Pons (tissue), 1 donor: ENCODE measurements at places on chromosomes 6 and 20.
A peak's percentile ranks its signal among the peaks of the same experiment; 100 is the strongest.

- no peak for DNase-seq
Measured at GRCh38 chr6:159913375-159913774, 22.6 kb downstream of the MAS1 start.

DNA sequence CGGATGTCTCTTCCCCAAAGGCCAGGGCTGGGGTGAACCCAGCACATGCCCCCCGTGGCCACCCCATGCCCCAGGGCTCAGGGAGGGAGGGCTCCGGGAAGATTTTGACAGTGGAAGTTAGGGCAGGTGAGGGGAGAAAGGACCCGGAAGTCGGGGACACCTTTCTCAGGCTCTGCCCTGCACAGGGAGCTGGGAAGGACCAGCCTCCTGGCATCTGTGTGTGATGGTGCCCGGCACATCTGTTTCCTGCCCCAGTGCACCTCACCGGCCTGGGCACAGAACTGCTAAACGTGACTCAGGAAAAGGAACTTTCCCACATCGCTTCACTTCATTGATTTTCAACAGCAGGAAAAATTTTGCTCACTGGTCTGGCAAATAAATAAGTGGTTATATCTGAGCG, 141.1 kb upstream of the AFDN start:
- no peak for DNase-seq

- no peak for DNase-seq
Measured at GRCh38 chr20:61042506-61043385, 209.3 kb upstream of the CDH4 start.

DNA sequence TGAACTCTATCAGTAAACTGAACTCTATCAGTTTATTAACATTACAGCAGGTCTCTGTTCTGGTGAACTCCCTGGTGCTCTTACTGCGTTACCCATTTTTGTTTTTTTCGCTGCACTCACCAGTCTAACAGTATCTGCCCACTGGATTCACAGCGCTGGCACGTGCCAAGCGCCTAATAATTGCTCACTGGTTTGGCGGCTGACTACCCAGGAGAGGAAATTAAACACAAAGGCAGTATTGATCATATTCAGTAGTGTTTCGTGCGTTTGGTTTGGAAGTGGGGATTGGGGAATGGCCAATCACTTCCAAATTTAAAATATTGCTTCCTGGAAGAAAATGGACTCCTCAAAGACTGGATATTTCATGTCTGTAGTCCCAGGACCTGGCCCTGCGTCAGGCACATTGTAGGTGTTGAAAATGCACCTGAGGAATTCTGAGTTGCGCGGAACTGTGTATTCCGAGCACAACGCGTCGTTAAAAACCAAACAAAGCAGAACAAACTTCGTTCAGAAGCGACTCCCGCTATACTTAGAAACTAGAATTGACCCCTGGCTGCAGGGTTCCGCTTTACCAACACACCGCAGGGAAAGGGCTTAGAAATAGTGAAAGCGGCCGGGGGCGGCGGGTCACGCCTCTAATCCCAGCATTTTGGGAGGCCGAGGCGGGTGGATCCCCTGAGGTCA, 1.1 kb upstream of the RPS12 start:
- peak; percentile 80 for DNase-seq

DNA sequence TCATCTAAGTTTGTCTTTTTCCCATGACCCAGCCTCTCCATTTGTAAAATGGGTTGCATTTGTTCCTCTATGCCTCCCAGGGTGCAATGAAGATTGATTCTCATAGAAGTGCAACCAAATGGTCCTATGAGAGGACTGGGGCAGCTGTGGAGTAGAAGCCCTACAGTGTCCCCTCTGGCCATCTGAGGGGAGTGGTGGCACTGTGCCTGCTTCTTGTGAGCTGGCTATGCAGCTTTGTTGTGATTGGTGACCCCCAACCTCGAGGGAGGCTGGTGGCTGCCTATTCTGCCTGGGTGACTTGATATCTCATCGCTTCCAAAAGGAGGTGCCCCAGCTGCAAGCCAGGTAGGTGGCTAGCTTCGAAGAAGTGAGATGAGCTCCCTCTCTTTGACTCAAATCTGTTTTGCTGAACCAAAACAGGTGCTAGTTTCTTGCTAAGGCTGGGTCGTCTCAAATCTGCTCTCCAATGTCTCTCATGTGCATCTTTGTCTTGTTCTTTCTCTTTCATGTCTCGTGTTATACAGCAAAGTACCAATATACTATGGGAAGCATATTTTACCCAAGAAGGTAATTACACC, 33.9 kb downstream of the TXLNB start:
- DNase-seq, result no peak

DNA sequence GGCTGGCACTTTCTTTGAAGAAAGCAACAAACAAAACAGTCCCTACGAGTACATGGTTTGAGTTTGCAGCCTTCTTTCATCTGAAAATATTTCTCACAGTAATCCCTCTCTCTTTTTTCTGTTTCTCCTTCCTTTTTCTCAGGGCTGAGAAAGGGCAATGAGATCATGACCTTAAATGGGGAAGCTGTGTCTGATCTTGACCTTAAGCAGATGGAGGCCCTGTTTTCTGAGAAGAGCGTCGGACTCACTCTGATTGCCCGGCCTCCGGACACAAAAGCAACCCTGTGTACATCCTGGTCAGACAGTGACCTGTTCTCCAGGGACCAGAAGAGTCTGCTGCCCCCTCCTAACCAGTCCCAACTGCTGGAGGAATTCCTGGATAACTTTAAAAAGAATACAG, 80.7 kb upstream of the CLDN20 start:
- no peak for DNase-seq

GRCh38 chr20:19213946-19214490, 1.6 kb downstream of the SLC24A3 start:
- no peak for DNase-seq

DNA sequence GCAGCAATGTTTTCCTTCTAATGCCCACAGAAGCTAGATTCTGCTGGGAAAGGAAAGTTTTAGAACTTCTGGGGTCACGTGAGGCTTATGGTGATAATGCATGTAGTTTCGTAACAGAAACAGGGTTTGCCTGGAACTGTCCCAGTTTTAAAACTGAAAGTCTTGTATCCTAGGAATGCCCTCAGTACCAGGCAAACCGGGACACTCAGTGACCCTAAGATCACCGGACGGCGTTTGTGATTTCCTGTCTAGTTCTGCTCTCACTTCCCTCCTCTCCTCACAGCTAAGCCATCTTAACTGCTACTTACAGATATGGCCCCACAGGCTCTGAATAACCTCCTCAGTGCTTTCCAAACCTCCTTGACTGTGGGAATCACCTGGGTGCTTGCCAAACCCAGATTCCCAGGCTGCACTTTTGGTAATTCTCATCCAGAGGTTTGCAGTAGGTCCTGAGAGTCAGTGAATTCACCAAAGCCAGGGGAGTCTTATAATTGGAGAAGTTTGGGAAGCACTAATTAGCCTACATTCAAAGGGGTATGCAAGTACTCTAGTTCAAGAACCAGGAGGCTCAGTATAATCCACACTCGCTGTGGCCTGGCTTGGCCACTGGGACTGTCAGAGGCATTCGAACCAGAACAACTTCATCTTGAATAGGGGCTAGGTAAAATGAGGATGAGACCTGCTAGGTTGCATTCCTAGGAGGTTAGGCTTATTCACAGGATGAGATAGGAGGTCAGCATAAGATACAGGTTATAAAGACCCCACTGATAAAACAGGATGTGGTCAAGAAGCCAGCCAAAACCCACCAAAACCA, 231.6 kb upstream of the MYLIP start:
- DNase-seq, result peak; percentile 8

GRCh38 chr20:63445075-63445734, 27.2 kb downstream of the KCNQ2 start:
- DNase-seq, result no peak

DNA sequence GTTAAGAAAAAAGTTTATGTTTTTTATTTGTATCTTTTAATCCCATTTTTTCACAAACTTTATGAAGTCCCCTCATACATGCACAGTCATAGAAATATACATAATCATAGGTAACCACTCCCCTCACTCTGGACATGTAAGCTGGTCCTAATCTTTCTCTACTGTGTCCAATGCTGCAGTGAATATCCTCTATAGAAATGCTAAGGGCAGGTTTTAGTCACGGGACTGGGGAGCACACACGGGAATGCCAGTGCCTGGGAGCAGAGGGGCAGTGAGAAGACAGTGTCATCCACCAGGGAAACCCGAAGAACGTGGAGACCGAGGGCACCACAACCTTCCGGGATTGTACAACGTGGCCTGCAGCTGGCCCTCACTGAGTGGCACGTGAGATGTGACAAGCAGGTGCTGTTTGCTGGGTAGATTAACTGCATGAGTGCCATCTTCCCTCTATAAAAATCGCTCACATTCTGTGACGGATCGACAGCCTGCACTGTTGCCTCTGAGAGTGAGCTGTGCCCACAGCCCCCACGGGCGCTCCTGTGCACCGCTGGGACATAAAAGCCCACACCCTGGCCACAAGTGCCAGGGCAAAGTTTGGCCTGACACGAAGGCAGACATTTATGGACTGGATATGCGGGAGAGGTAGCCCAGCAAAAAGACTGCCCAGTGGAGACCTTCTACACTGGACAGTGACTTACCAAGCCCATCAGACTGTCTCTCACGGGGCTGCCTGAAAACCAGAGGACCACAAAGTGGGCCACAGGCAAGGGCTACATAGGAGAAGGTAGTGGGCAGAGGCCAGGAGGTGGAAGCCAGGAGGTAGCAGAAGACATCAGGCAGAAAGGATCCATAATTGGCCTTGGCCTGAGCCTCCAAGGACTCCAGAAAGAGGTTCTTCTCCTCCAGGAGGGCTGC, 63.2 kb downstream of the FGD2 start:
- no peak for DNase-seq

DNA sequence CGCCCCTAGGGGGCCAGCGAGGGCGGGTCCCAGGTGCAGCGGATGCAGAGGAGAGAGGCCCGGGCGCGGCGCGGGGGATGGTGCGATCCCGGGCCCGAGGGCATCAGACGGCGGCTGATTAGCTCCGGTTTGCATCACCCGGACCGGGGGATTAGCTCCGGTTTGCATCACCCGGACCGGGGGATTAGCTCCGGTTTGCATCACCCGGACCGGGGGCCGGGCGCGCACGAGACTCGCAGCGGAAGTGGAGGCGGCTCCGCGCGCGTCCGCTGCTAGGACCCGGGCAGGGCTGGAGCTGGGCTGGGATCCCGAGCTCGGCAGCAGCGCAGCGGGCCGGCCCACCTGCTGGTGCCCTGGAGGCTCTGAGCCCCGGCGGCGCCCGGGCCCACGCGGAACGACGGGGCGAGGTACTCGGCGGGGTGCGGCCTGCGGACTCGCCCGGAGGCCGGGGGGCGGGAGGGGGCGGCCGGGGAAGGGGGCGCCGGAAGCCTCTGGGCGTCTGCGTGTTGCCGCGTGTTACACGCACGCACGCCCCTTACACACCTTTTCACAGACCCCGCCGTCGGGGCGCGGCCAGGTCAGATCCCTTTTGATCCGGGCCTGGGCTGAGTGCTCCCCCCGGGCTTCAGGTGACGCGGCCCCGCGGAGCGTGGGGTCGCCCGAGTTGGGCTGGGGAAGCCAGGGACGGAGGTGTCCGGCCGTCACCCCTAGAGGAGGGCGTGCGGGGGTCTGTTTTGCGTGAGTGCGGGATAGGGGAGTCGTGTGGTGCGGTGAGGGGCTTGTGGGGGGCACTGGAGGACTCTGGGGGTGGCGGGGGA, 412 bp downstream of the TRIB3 start:
- DNase-seq, result no peak

DNA sequence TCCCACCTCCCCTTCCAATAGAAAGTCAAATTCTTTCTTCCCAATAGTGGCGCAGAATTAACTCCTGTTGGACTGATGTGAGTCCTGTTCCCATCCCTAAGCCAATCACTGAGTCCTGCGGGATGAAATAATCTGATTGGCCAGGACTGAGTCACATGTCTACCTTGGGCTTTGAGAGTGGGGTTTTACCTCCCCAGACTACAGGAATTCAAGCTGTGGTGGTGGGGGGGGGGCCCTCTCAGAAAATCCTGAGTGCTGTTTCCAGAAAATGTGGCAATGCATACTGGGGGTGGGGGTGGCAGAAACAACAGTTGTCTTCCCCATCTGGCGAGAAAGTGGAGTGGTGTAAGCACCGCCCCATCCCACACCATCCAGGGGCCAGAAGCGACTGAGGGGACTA, 65.7 kb downstream of the CTCFL start:
- no peak for DNase-seq

DNA sequence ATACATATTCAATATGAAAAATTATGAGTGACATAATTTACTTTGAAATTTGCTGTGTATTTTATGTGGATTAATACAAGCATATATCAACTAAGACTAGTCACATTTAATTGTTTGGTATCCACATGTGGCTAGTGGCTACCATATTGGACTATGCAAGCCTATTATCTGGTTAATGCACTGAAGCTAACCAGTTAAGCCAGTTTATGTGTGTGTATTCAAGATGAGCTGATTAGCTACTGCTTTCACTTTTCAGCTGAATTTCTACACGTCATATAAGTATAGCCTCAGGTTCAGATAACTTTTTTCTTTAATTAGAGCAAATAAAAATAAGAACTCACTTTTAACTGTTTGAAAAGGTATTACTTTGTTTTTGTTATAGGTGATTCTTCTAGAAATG, 903.7 kb downstream of the TFAP2A start:
- no peak for DNase-seq

DNA sequence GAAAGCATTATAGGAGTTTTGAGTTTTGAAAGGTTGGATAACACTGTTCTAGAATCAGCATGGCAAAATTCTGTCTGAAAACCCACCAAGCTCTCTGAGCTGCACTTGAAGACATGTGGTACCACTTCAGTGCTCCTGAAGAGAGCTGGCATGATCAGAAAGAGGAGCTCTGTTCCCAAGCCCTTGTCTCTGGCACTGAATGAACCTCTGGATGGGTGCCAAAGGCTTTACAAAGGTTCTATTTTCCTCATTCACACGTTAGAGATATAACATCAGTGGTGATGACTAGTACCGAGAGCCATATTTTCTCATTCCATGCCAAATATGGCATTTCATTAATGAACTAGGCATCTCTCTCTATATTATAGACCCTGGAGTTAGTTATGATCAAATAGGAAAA, 301.8 kb upstream of the ID4 start:
- DNase-seq, result peak; percentile 11

- no peak for DNase-seq
Measured at GRCh38 chr20:63574156-63574828, at the start of gene HELZ2. HELZ2 (minus strand) TSS chr20:63574239; CDS start chr20:63572385, 1,854 bp downstream.

- DNase-seq, result no peak
Measured at GRCh38 chr6:52305411-52305810, 20.9 kb upstream of the MCM3 start.

DNA sequence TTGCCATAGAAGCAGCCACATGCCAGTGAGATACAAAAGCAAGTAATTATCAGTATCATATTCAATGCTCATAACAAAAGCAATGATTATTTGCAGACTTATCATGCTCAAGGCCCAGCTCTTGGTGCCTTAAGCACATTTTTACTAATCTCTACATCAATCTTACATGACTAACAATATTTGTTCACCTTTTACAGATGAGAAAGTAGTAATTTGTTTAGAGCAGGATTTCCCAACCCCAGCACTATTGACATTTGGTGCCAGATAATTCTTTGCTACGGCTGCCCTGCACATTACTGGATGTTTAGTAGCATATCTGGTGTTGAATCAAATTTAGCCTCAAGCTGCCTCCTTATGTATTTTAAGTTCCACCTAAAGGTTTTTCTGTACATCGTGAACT, 19.0 kb upstream of the DOK5 start:
- no peak for DNase-seq

GRCh38 chr20:52965819-52966218, 6.3 kb upstream of the TSHZ2 start:
- DNase-seq, result no peak
